ENCODE measurements at places on chromosomes 1 and 21. TPM values are rescaled to one million over a fixed set of nuclear protein-coding genes. Genes with fewer than 3 reads are reported as not detected.

GRCh38 chr1:116679828-116680628, 12.5 kb upstream of the IGSF3 start:
- no peak for DNase-seq

DNA sequence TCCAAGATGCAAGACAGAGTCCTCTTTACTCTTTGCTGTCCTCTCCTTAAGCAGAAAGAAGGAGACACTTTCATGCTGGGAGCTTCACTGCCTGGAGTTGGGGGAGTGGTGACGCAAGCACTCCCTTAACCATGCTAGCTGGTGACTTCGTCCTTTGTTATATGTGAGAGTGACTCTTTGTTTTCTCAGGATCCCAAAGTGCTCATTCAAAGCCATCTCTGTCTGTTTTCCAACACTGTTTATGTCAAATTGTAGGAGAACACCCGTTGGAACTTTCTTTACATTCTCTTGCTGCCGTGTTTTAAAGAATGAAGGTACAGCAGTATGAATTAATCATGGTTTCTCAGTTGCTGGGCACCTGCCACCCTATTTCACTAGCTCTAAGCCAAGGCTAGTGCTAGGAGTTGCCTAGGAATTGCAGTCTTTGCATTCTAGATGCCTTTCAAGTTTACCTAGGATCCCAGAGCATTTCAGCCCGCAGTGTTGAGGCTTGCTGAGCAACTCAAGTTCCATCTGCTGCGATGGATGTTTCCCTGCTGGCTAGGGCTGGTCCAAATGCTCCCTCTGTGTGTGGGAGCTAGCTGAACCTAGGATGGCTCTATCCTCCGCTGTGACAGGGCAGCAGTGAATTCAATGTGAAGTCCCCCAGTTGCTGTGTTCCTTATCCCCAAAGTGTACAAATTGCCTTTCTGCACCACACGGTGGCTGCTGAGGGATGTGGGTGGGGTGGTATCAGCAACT, 82.6 kb upstream of the GPR52 start:
- no peak for DNase-seq

- DNase-seq: no peak
Measured at GRCh38 chr1:156773607-156774006, 6.3 kb downstream of the PRCC start.

DNA sequence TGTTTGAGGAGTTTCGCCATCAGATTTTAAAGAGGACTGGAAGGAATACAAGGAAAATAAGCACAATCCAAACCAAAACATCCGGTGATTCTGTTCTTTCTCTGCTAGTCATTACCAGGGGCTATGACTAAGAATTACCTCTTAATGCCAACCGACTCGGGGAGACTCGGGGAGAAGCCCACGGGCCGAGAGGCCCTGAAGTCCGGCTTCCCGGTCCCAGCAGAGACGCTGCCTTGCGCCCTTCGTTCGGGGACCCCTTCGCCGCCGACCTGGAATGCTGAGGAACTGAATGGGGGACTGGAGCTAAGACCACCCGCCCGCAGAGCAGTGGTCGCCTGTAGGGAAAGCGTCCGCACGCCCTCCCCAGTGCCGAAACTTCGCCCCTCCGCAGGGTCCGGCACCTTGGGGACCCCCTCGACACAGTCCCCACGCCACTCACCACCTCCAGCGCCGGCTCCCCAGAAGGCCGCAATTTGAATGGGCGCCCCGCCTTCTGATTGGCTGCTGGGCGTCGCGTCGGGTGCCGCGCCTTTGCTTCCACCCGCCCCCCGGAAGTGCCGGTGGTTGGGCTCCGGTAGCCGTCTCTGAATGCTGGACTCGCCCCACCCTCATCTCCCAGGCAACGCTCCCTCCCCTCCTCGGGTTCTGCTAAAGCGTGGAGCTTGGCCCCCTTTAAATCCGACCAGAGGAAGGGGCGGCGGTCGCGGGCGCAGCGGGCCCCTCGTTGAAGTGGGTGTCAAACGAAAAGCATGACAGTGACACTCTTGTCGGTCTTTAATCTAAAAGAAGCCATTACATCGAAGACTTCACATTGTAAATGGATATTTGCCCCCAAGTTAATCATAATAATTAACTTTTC, at the start of gene KIF14:
TSS of gene KIF14 (minus strand) at position 479 of the 859 bp plus-strand sequence. CDS start 2,028 bp downstream, outside the sequence.
- DNase-seq: peak; percentile 97

DNA sequence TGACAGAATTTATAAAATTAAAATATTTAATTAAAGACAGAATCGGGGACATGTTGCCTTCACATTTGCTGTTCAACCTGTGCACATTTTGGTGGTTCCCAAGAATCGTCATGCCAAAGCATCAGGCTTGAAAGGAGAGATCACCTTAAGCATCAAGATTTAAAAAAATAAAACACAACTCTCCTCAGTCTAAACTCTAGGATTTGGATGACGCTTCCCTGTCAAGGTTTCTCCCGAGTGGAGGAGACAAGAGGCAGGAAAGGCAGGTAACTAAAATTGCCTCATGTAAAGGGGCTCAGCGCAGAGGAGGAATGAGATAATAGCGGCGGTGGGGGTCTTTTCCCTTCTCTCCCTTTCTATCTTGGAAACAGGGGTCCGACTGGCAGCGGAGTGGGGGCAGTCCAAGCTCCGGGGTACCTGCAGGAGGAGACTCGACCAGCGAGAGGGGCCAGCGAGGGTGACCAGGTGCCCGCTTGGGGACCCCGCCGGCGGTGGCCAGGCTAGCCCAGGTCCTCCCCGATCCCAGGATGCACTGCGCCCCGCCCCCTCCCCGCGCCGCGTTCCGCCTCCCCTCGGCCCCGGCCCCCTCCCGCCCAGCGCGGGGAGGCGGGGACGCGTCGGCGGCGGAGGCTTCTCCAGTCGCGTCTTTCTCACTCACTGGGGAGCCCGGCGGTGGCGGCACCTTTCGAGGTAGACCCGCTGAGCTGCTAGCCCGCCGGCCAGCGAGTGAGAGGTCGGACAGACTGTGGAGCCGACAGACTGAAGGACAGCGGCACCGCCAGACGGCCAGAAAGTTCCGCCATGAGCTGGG, at the start of gene FNBP1L:
TSS of gene FNBP1L (plus strand) at position 638 of the 811 bp plus-strand sequence. CDS start at position 802, 164 bp downstream.
- DNase-seq: peak; percentile 88

DNA sequence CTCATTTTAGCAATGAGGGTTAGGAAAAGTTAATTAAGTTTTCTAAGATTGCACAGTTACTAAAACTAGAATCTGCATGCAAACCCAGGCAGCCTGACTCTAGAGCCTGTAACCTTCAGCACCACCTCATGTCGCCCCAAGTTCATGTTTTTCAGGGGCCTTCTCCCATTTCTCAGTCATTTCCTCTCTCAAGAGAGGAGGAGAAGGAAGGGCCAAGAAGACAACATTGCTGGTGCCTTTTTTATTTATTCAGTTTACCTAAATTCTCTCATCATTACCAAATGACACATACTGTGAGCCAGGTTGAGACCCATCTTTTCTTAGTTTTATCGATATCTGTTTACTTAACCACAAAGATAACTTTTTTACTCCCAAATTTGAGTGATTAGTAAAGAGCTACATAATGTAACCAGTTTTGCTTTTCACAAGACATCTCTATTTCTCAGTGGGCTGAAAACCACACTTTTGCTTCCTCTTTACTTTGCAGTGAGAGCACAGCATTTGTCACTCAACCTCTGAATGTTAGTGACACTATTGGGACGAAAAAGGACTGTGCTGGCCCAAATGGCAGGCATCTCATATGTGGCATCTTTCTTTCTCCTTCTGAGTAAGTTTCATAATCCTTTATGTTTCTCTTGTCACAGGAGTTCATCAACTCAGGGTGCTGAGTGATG, at the start of gene CD101:
TSS of gene CD101 (plus strand) at position 507 of the 674 bp plus-strand sequence. CDS start at position 565, 58 bp downstream.
- DNase-seq: no peak

Gene SELENON
- polyA plus RNA-seq: 53.9 TPM
